ENCODE measurements at places on chromosomes 11 and 22. TPM values are rescaled to one million over a fixed set of nuclear protein-coding genes. Genes with fewer than 3 reads are reported as not detected.

SOX6 gene
- 0.47 TPM for total RNA-seq

KCTD14 gene
- total RNA-seq = 0.26 TPM

MUC2 gene
- total RNA-seq = not detected

ABCC8 gene
- total RNA-seq = not detected

RASSF10 gene
- total RNA-seq = not detected

TMPRSS13 gene
- total RNA-seq = not detected

MOGAT2 gene
- total RNA-seq = not detected

P2RX6 gene
- 4.1 TPM for total RNA-seq

IFITM2 gene
- 312 TPM for total RNA-seq

MISFA gene
- not detected for total RNA-seq

SNX32 gene
- 2.4 TPM for total RNA-seq

SYT9 gene
- total RNA-seq = not detected

LIN7C gene
- total RNA-seq = 15.7 TPM

NOL12 gene
- total RNA-seq = 8.6 TPM

GTF2H1 gene
- total RNA-seq = 55.7 TPM

NELL1 gene
- not detected for total RNA-seq

APOL1 gene
- 2.8 TPM for total RNA-seq

PRR33 gene
- total RNA-seq = not detected

GUCY1A2 gene
- 7.0 TPM for total RNA-seq

NCAPD3 gene
- total RNA-seq = 6.2 TPM

TNNI2 gene
- total RNA-seq = 0.94 TPM

CRYBB3 gene
- not detected for total RNA-seq

APOL4 gene
- total RNA-seq = 2.2 TPM

TH gene
- 0.17 TPM for total RNA-seq

CASP1 gene
- 4.8 TPM for total RNA-seq

CHCHD10 gene
- 10.6 TPM for total RNA-seq

THY1 gene
- total RNA-seq = 438 TPM

MS4A1 gene
- total RNA-seq = not detected

UBQLN3 gene
- not detected for total RNA-seq

KCNK4 gene
- not detected for total RNA-seq

NUP50 gene
- total RNA-seq = 36.0 TPM

SPDYC gene
- not detected for total RNA-seq

DAGLA gene
- total RNA-seq = 1.9 TPM

ZNF215 gene
- total RNA-seq = 2.5 TPM

FIBIN gene
- 80.4 TPM for total RNA-seq

C22orf15 gene
- total RNA-seq = 0.77 TPM

RGL4 gene
- not detected for total RNA-seq

VSIG10L2 gene
- not detected for total RNA-seq

OLFML1 gene
- 22.5 TPM for total RNA-seq

GRIK4 gene
- total RNA-seq = not detected

CHST1 gene
- total RNA-seq = 6.3 TPM

FANCF gene
- 8.2 TPM for total RNA-seq

C11orf86 gene
- not detected for total RNA-seq

MIF gene
- total RNA-seq = 1,022 TPM

CDHR5 gene
- not detected for total RNA-seq

FZD4 gene
- 21.4 TPM for total RNA-seq

EXPH5 gene
- total RNA-seq = 0.12 TPM

OR52A1 gene
- total RNA-seq = not detected

CTTN gene
- total RNA-seq = 293 TPM

WBP2NL gene
- not detected for total RNA-seq

IL18 gene
- 5.2 TPM for total RNA-seq

MAJIN gene
- not detected for total RNA-seq

OR5B17 gene
- total RNA-seq = not detected
